ENCODE measurements at places on chromosomes 2 and 18.

GRCh38 chr18:55396979-55397378 is 191.0 kb downstream of the TCF4 start:
- DNase-seq, result no peak

DNA sequence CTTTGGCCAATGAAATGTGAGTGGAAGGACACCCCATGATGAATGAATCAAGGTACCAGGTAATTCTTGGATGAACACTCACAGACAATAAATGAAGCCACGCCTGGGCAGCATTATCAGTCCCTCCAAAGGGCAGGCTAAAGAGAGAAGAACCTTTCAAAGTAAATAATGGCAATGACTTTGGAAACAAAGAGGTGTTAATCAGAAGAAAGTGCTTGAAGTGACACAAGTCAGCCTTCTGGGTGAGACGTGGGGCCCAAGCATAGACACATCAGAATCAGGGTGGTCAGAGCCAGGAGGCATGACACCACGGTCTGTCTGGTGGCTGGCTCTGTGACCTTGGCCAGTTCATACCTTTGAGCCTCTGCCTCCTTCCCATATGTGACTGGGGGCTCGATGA is 103.3 kb downstream of the POLR1A start:
- DNase-seq, result no peak

DNA sequence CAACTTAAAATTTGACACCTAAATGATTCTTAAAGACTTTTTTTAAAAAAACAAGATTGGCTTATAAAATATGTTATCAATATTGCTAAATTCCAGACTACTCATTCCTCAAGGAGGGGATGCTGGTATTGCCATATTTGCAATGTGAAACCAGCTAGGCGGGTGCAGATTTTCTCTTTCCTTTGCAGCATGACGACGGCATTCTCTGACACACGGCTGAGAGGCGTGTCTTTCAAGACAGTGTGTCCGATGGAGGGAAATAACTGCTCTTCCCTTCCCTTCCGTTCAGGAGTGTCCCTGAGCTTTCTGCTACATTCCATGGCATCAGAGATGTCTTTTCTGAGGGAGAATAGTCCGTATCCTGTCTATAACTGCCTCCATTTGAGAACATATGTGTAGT is 38.2 kb upstream of the CNGA3 start:
- no peak for DNase-seq

DNA sequence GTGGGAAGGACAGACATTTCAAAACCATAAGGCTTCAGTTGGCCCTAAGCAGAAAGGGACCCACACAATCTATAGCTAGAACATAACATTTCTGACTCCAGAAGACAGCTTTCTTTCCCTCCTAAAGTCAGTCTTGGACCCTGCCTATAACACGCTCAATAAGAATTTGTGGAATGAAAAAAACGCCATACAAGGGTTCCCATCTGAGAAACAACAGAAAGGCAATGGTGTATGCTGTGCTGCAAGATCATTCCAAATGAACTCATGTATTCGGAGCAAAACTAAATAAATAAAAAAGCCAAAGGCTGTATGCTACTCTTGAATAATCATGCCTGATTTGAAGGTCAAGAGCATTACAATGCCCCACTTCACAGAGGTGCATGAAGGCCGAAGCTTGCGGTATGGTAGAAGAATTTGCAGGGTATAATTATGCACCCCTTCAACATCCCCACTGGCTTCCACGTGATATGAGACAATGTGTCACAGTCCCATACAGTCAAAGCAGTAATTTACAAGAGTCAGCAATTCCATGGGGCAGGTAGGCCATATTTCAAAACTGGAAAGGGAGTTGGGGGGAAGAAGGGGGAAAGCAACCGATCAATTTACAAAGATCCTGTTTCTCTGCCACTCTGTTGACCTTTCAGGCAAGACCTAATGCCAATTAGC is 61.4 kb upstream of the SLC14A2 start:
- no peak for DNase-seq

DNA sequence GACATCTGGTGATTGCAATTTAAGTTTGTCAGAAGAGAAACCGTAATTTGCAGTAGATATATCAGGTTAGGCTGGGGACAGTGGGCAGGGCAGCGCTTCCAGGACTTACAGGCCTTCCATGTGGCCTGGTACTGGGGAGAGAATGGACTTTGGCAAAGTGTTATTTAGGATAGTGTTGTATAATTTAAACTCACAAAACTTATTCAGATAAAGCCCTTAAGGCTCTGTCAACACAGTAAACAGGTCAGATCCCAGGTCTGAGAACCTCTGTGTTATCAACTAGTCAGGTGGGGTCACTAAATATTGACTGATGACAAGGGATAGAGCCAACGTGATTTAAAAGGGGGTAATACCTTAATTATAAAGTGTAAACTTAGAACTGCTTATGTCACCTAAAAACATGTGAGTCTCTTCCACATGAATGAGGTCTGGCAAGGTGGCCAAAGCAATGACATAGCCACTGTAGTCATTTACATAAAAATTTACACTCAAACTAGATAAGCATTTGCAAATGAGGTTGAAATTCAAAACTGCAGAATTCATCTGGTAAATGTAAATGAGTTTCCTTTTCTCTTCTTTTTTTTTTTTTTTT is 80.2 kb upstream of the DNMT3A start:
- DNase-seq, result no peak

DNA sequence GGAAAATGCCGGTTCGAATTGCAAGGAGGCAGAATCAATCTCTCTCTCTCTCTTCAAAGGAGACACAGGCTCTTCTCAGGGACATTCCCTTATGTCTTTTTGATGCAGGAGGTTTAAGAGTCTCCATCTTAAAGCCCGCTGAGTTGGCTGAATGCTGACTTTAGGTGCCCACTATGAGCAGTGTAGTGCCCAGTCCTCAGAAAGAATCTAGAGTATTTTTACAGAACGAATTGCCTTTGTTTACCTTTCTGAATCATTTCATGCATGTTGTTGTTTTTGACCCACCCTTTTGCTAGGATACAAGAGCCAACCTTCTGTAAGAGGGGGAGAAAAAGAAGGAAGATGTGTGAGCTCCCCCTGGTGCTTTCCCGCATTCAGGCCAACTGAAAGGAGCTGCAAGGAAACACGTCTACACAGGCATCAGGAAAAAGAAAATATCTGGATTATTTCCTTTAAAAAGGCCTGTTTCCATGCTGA is 193.5 kb upstream of the TCF4 start:
- no peak for DNase-seq

- DNase-seq, result no peak
Observed at GRCh38 chr2:184945326-184945725, 347.0 kb downstream of the ZNF804A start.

GRCh38 chr2:29518646-29519337 is 402.6 kb downstream of the ALK start:
- no peak for DNase-seq

GRCh38 chr18:369224-370015 is 101.6 kb upstream of the THOC1 start:
- DNase-seq, result no peak

DNA sequence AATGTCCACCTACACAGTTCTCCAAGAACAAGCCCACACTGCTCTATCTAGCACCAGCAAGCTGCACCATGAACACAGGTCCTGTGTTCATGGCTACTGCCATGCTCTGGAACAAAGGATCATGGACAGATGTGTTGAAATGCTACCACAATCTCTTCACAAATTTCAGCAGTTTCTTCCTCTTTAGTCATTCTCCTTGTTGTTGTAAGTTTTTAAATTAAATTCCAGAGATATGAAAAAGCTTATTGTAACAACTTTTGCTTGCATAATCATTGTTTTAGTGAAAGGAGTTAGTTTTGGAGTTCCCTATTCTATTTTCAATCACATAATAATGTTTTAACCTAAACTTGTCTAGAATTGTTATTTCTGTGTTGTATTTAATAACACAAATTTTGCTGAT is 17.2 kb upstream of the NAPG start:
- DNase-seq, result no peak

DNA sequence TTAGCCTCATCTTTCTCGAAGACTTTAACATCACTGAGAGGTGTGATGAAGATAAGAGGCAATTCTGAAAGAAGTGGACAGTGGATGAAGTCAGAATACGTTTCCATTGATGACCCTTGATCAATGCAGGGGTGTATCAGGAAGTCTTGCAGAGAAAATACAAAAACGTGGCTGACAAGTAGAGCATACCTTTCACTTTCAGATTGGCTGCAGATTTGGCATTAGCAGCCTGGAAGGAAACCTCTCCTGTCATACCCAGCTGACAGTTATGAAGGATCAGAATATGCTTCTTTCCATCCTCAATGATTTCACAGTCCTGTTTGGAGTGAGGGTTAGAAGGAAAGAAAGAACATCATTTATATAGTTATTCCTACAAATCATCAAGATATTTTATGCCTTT is 152.5 kb downstream of the PLEKHA3 start:
- no peak for DNase-seq

GRCh38 chr18:77090546-77091174 is 41.9 kb downstream of the MBP start:
- DNase-seq, result no peak

DNA sequence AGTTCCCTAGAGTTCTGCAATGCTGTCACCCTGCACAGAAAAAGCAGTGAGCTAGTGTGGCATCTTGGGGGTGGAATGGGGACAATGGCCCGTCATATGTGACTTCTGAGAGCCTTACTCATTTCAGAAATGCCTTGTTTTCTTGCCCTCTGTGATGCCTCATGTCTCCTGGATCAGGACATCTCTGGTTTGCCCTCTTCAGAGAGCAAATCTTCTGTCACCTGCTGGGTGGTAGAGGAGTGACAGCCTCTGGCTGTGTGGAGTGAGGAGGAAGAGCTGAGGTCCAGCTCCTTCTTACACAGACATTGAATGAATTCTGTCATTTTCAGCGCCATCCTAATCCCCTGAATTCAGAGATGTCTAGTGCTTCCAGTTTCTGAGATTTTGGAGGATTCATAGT is 55.6 kb upstream of the PHLPP1 start:
- no peak for DNase-seq

GRCh38 chr2:179344970-179345369 is 80.3 kb upstream of the SESTD1 start:
- DNase-seq, result no peak

GRCh38 chr18:57301573-57302559 is 50.5 kb upstream of the ST8SIA3 start:
- DNase-seq, result no peak

DNA sequence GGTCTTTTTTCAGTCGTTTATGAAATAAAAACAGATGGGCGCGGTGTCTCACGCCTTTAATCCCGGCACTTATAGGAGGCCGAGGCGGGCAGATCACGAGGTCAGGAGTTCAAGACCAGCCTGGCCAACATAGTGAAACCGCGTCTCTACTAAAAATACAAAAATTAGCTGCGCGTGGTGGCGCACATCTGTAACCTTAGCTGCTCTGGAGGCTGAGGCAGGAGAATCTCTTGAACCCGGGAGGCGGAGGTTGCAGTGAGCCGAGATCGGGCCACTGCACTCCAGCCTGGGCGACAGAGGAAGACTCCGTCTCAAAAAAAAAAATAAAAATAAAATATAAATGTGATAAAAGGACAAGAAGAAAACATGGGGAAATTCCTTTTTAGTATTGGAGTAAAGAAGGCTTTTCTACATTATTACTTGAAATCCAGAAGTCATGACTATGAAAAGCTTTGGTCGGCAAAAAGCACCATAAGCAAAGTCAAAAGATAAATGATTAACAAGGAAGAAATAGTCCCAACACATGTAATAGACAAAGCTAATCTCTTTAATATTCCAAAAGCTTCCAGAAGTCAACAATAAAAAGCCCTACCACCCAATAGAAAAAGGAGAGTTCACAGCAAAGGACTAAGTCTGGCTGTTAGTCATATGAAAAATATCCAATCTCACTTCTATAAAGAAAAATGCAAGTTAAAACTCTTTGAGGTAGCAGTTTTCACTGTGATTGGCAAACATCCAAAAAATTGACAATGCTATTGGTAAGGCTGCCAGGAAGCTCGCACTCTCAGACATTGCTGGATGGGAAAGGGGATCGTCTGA is 1.4 kb upstream of the FAM168B start:
- DNase-seq, result no peak

- DNase-seq, result no peak
Observed at GRCh38 chr2:210611466-210611865, 55.1 kb downstream of the CPS1 start.

- DNase-seq, result no peak
Observed at GRCh38 chr2:100275200-100275589, 47.1 kb downstream of the LONRF2 start.

- DNase-seq, result no peak
Observed at GRCh38 chr18:9334973-9335696, 562 bp downstream of the TWSG1 start.

GRCh38 chr2:172751564-172751963 is 15.9 kb downstream of the RAPGEF4 start:
- no peak for DNase-seq

DNA sequence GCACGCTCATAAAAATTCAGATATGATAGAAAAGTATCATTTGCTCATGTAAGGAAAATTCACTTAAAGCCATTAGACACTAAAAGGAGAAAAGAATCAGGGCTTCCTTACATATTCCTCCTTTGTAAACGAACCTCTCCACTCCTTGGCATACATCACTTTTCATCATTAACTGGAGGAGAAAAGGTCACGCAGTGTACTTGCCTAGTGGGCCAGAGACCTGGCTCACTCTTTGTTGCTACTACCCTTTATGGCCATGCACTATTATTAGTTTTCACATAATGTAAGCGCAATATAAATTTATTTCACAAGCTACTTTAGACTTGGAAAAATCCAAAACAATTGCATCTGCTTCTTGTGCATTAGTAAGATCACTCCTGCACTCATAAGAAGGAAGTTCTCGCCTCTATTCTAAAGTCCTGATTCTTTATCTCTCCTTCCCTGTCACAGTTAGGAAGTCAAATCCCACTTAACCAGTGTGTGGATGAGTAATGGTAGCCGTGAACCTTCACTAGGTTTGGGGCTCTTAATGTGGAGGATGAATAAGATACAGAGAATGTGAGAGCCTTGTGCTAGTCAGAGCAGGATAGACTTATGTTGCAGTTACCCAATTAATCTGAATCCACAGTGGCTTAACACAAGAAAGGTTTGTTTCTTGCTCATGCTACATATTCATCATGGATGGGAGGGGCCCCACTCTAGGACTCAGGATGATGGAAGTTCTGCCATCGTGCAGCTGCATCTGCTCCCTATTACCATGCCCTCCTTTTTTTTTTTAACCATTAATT is 115.0 kb upstream of the GLS start:
- DNase-seq, result no peak

- DNase-seq, result peak; percentile 29
Observed at GRCh38 chr18:79944126-79944731, 7.2 kb downstream of the SLC66A2 start.

GRCh38 chr2:121492409-121492808 is 38.3 kb upstream of the RNU4ATAC start:
- DNase-seq, result no peak

Data from left lung (tissue), 14 donors.